ENCODE measurements at places on chromosomes 16 and 17.

DNA sequence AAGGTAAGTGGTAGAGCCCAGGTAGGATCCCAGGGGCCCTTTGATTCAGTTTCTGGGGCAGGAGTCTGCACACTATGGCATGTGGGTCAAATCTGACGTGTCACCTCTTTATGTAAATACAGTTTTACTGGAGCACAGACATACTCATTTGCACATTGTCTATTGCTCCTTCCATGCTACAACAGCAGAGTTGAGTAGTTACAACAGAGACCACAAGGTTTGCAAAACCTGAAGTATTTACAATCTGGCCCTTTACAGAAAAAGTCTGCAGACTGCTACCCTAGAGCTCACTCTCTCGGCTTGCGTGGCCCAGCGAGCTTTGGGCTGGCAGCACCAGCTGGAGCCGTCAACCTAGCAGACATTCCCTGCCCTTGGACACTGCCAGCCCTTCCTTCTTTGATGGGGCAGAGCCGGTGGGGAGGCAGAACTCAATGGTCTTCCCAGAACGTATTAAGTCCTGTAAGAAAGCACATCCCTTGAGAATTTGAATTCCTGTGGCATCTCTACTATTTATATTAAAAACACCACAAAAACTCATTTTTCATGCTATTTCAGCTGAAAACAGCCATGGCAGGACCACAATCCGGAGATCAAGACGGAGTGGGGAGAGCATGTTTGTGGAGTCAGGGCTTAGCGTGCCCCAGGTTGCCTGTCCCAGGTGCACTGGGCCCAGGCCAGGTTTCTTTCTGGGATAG, 133.1 kb upstream of the NUDT7 start:
- no peak for DNase-seq

DNA sequence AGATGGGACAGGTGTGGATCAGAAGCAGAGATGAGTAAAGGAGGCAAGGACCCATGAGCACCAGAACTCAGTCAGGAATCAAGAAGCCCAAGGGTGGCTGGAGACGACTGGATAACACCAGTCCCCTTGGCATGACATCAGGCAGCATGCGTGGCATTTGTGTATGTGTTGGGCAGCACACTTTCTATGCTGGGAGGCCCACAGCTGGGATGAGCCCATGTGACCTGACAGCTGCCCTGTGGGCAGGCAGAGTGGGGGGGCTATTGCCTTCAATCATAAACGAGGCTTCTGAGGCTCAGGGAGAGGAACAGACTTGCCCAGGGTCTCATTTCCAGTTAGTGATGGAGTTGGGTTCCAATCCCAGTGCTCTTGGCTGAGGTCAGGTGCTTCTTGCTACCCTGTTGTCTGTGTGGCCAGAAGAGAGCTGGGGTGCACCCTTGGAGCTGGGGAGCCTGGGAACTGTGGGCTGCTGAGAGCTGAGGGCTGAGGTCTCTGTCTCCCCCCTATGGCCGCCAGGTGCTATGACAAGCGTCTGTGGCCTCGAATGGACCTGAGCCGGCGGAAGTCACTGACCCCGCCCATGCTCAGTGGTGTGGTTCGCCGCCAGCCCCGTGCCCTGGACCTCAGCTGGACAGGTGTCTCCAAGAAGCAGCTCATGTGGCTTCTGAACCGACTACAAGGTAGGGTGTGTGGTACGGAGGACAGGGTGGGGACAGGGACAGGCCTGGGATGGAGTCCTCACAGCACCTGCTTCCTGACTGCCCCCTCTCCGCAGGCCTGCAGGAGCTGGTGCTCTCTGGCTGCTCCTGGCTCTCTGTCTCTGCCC, 7.1 kb upstream of the ORAI3 start:
- peak; percentile 15 for DNase-seq

DNA sequence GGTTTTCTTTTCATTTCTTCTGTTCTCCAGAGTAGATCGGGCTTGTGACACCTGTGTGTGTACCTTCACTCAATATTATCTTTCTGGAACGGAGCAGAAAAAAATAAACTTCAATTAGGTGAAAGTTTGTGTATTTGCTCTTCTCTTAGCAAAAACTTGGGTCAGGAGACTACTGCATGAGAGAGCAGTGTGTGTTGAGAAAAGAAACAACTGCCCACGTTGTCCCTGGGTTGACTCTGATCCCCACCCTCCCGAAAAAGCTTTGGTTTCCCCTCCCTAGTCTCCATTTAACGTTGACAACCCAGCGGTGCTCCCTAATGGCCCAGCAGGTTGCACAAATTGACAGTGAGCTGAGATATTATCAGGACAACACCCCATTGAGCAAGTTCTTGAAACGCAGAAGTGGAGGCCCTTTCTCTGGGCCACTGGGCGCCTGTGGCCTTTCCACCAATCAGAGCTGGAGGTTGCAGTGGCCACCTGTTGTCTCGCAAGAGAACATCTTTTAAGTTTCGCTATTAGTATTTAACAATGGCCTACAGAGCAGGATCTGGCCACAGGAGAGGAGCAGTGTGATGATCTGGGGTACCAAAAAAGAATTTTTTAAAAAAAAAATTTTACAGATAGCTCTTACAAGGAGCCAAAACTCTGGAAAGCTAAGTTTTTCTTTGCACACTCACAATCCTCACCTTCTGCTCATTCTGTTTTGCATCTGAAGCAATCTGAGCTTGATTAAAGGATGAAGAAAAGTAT, 1.5 kb upstream of the TOX3 start:
- no peak for DNase-seq

GRCh38 chr16:87895641-87896141, 26.4 kb upstream of the SLC7A5 start:
- no peak for DNase-seq

- DNase-seq: no peak
These were observed 5.2 kb downstream of the PECAM1 start for GRCh38 chr17:64385187-64386083.

DNA sequence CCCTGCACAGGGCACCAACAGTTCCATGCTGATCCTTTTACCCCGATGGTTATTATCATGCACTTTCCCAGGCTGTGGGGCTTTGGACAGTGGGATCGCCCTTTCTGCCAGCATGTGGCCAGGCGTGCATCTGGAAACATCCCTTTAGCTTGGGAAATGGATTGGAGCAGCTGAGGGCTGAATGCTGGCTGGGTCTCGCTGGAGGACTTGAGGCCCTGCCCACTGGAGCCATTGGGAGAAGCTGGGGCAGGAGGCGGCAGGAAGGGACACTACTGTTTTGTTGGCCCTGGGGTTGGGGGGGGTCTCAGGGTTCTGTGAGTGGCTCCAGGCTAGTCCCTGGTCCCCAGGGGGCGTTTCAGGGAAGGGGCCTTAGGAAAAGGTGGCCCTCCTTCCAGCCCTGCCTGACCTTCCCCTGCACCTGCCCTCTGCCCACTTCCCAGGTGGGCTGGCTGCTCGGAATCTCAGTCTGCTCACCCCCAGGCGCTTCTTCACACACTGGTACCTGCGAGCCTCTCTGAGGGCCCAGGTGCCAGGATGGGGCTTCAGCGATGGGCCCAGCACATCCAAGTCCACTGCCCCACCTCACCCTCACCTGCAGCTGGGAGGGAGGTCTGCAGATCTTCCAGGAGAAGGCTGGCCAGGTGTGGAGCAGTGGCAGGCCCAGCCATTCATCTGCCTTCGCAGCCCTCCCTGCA, 1.6 kb upstream of the ADGRG3 start:
- DNase-seq: no peak

- no peak for DNase-seq
These were observed 167.1 kb downstream of the BANP start for GRCh38 chr16:88118376-88118775.

Data from NCI-H1105 (cell line).